ENCODE measurements at places on chromosomes 6 and 20.

DNA sequence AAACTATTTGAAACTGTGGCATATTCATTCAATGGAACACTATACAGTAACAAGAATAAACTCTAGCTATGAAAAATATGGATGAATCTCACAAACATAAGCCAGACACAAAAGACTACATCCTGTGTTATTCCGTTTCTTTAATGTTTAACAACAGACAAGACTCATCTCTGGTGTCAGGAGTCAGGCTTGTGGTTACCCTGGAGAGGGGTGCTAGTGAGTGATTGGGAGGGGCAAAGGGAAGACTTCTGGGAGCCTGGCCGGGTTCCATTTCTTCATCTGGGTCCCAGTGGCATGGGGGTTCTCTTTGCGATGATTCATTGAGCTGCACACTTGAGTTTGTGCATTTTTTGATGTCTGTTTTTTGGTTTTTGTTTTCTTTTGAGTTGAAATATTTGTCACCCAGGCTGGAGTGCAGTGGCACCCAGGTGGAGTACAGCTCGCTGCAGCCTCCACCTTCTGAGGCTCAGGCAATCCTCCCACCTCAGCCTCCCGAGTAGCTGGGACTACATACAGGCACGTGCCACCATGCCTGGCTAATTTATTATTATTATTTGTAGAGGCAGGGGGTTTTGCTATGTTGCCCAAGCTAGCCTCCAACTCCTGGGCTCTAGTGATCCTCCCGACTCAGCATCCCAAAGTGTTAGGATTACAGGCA is 21.2 kb upstream of the TTPAL start:
- no peak for DNase-seq

DNA sequence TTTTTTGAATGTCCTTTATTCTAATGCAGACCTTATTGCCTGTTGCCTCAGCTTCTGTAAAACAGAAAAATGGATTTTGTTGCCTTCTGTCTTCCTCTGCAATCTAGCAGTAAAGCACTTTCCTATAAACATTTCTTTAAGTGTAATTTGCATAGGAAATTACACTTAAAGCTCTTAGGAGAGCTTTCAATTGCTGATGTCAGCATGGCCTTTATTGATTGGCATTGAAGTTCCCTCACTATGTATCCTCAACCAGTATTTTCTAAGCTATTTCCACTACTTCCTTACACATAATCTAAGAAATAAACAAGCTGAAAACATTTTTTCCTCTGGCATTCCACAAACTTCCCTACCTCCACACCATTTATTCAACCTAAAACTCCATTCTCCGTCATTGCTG is 22.3 kb downstream of the ADGRG6 start:
- DNase-seq, result no peak

- DNase-seq, result no peak
Observed at GRCh38 chr20:10524034-10524476, 89.0 kb downstream of the SLX4IP start.

- no peak for DNase-seq
Observed at GRCh38 chr6:149508485-149508884, 23.7 kb upstream of the ZC3H12D start.

GRCh38 chr6:26086211-26086610 is 1.0 kb upstream of the HFE start:
- no peak for DNase-seq

- no peak for DNase-seq
Observed at GRCh38 chr6:158387036-158387435, 74.8 kb downstream of the TULP4 start.

- no peak for DNase-seq
Observed at GRCh38 chr6:127279815-127280214, 13.2 kb downstream of the RNF146 start.

GRCh38 chr6:169783401-169783800 is 32.0 kb downstream of the ERMARD start:
- no peak for DNase-seq

DNA sequence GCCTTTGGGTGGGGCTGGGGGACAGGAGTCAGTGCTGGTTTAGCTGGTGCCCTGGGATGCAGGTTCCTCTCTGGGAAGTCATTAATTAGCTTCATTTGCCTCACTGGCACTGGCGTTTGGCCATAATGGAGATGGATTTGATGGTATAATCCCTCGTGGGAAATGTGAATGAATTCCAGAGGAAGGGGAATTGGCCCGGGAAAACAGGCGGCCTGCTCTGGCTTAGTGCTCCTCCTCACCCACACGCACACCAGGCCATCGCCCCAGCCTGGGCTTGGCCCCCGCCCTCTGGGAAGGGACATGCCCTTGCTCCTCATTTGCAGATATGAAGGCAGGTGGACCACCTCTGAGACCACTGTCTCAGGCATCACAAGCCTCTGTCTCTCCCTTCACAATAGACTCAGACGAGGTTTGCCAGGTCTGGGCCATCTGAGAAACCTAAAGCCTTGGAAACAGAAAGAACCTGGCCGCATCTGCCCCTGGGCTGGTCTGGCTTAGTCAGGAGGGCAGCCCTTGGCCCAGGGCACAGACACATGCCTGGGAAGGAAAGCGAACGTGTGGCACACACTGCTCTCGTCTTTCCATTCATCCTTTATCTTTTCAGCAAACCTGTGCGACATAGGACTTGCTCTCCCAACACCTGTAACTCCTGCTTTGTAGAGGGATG is 199.2 kb upstream of the CDH4 start:
- DNase-seq, result no peak

DNA sequence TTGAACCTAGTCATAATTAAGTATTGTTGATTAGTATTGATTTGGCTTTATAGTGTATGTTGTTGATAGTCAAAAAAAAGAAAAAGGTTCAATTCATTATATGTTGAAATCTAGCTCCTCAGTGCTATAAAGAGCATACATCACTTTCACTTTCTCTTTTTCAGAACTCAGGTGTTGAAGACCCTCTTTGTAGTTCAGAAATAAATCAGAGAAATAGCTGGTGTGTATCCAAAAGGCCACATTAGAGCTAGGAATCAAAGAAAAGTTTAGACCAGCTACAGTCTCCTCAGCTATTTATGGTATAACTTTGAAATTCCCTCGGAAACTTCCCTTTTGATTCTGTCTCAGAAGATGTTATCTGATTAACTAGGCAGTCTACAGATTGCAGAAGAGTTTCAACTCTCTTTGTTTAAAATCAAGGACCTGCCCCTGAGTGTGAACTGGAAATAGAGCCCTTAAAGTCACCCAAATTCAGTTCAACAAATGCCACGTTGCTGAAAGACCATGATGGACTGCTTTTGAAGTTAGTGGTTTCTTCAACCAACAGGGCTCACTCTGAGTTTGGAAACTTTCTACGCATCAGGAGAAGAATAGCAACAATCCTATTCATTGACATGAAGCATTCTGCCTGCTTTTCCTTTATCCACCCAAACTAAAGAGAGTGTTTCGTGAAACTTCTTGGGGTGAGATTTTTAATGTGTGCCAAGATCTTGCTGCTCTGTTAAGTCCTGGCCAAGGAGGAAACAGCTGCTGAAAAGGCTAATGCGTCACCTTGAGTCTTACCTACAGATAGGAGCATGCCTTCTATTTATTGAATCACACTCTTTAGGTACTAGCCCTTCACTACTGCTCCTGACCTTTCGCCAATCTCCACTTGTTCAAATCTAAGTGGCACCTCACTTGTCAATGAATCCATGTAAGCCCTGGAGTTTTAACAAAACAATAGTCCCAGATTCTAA is 111.7 kb downstream of the TNFRSF21 start:
- DNase-seq, result no peak

GRCh38 chr20:56247954-56248782 is at the start of gene MC3R:
TSS of gene MC3R (plus strand) at chr20:56248732. CDS start at chr20:56248844, 112 bp downstream.
- DNase-seq, result no peak

DNA sequence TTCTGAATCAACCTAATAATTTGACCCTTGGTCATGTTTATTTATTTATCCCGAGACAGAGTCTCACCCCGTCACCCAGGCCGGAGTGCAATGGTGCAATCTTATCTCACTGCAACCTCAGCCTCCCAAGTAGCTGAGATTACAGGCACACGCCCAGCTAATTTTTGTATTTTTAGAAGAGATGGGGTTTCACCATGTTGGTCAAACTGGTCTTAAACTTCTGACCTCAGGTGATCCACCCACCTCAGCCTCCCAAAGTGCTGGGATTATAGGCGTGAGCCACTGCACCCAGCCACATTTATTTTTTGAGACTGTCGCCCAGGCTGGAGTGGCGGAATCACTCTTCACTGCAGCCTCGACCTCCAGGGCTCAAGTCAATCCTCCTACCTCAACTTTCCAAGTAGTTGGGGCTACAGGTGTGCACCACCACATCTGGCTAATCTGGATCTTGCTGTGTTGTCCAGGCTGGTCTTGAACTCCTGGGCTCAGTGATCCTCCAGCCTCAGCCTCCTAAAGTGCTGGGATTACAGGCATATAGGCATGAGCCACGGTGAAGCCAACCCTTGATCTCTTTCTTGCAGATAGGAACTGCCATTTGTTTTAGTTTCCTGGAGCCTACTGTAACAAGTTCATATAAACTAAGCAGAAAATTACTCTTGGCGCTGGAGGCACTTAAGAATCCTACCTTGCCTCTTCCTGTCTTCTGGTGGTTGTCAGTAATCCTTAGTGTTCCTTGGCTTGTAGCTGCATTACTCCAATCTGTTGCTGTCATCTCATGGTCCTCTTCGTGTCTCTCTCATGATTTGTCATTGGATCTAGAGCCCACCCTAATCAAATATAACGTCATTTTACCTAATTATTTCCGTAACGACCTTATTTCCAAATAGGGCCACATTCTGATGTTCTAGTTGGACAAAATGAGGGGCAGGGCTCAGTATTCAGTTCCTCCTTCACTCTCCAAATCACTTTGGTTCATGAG is 2.3 kb downstream of the RPS18 start:
- DNase-seq, result no peak

GRCh38 chr6:71473926-71474325 is 185.3 kb downstream of the OGFRL1 start:
- no peak for DNase-seq

DNA sequence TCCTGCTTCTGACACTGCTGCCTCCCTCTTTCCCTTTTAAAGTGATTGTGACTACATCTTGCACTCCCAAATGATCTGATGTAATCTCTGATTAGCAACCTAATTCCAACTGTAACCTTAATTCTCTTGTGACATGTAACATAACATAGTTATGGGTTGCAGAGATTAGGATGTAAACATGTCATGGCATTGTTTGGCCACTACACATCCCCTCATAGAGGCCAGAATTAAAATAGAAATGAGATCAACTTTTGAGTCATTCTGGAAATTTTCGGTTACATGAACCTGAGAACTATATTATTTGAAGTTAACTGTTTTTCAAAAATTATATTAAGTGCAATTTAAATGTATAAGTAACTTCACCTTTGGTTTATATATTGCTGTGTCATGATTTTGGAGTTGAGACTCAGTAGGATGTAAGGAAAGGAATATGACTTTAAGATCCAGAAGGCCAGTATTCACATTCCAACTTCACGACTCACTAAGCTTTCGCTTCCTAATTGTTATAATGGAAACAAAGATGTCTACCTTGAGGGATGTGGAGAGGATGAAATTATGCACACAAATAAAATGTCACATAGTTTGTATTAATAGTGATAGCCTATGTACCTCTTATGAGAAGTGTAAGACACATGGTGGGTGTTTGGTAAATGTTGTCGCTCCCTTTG is 611.9 kb upstream of the MAP3K7 start:
- DNase-seq, result no peak

DNA sequence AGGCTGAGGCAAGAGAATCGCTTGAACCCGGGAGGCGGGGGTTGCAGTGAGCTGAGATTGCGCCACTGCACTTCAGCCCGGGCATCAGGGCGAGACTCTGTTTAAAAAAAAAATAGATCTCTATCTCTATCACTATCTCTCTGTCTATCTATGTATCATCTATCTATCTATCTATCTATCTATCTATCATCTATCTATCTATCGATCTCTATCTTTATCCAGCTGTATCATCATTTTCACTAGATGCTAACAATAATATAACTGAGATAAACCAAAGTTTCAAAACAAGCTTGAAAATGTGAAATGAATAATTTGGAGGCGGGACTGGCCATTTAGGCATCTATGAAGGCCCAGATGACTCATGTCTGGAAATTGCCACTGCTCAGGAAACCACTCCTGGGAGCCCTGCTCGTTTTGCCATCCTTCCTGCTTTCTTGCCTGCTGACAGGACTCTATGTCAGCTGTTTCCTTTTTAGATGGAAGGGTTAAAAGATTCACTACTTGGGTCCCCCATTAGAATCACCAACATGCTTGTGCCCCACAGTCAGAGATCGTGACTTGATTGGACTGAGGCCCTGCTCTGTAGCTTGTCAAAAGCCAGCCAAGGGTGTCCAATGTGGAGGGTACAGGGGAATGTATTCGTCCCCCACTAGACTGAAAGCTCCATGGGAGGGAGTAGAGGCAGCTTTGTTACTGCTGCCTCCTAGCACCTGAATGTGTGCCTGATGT is 61.7 kb downstream of the UTRN start:
- DNase-seq, result no peak

DNA sequence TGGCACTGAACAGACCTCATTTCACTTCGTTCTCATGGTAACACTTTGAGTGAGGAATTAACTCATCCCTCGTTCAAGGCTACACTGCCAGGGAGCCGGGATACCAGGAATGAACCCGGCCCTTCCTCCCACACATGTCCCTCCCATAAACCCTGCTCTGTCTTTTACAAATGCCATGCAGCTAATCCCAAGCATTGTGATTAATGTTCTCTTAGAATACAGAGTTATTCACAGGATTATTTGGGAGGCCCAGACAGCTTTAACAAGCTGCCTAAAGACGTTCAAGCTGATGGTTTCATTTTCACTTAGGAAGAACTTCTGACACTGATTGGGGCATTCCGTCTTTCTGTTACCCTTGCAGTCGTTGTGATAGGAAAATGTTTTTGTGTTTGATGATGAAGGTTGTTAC is 42.5 kb upstream of the CD83 start:
- DNase-seq, result no peak

GRCh38 chr20:19583532-19584175 is 174.4 kb upstream of the RIN2 start:
- DNase-seq, result peak; percentile 91

DNA sequence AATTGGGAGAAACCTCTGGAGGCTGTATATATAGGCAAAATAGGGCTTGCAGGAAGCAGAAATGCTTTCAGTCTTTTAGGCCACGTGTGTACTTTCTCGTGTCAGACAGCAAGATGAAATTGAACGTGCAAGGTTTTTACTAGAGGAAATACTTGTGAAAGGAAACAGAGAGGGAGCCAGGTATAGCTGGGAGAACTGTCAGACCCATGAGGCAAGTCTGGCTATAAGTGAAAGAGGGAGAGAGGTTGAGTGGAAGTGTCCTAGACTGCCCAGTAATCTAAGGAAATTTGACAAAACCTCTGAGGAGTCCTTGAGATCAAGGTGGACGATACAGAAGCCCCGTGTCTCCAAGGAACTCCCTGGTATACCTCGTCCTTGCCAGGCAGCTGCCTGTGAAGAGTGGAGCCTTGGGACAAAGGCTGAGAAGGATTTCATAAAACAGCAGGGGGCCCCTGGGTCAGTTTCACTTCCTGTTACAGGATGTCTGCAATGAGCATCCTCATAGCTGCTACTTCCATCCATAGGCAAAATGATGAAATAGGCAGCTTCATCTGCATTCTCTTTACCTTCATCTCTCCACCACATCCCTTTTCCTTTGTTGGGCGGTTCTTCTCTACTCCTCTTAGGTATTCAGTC is 114.4 kb upstream of the MAP3K7 start:
- peak; percentile 31 for DNase-seq

Data from endothelial cell (in vitro differentiated cells).